ENCODE measurements at places on chromosomes 7 and 10.

DNA sequence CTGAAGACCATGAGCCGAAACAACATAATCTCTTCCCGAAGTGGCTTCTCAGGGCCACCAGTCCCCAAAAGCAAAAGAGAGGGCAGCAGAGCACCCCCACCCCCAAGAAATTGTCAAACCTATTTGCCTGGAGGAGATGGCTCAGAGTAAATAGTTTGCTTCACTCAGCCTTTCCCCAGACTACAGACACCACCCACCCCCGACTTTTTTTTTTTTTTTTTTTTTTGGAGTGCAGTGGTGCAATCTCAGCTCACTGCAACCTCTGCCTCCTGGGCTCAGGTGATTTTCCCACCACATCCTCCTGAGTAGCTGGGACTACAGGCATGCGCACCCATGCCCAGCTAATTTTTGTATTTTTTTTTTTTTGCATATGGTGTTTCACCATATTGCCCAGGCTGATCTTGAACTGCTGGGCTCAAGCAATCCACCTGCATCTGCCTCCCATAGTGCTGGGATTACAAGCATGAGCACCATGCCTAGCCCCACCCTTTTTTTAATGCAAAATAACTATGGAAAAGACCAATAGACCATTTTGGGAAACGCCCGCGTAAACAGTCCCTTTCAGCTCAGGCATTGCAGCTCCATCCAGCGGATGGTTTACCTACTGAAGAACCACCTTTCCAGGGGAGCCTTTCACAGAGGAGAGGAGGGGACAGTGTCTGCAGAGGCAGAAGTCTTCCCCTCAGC is 9.7 kb downstream of the ZMIZ1 start:
- DNase-seq: no peak

DNA sequence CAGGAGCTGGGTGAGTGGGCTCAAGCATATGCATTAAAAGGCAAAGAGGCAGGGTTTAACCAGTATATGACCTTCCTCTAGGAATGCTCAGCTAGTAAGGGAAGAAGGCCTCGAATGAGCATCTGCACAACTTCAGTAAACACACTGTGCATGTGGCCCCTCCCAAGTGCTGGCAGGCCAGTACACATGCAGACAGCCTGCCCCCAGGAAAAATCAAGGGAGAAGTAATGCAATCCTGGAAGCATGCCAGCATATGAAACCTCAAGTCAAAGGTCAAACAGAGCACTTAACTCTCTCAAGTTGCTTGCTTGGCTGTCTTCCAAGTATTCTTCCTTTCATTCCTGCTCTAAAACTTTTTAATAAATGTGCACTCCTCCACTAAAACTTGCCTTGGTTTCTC is 208.4 kb downstream of the ACTR3B start:
- no peak for DNase-seq

DNA sequence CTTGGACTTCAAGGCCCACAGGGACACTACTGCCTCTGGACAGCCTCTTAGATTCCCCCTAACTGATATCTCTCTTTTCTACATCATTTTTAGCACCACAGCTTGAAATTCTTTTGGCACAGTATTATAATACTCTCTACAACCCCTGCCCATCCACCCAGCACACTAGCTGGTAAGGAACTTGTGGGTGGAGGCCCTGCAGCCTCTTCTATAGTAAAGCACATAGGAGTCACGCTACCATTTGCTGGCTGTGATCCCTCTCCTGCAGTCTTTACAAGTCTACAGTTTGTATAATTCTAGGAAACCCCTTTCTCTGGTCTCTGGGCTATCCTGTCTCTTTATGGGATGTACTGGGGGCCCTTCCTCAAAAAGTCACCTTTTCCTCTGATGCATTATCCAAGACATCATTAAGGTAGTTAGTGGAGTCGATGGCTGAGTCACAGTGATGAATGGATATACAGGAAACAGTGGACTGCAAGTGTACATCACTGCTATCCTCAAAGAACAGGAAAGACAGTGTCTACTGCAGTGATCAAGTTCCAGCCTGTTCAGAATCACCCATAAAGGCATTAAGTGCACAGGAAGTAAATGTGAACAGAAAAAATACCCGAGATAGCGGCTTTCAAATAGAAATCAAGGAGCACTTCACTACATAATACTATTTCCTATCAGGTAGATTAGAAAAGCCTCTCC is 54.4 kb downstream of the STK17A start:
- no peak for DNase-seq

GRCh38 chr7:91135703-91136430 is 128.4 kb upstream of the FZD1 start:
- DNase-seq: no peak

DNA sequence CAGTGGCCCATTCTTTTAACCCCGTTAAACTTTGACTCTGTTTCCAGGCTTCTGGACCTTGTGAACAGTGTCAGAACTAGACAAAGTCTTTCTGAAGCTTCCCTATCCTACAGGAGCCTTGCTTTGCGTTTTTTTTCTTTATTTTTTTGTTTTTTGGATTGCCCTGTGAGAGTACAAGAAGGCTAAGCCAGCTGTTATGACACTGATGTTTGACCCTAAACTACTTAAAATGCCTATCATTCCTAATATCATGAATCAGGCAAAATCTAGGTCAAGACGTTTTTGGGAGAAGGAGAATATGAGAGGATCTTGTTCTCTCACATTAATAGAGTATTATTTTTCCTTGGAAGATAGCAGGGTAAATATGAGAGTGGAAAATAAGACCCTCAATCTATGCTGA is 79.8 kb downstream of the EPDR1 start:
- DNase-seq: no peak

DNA sequence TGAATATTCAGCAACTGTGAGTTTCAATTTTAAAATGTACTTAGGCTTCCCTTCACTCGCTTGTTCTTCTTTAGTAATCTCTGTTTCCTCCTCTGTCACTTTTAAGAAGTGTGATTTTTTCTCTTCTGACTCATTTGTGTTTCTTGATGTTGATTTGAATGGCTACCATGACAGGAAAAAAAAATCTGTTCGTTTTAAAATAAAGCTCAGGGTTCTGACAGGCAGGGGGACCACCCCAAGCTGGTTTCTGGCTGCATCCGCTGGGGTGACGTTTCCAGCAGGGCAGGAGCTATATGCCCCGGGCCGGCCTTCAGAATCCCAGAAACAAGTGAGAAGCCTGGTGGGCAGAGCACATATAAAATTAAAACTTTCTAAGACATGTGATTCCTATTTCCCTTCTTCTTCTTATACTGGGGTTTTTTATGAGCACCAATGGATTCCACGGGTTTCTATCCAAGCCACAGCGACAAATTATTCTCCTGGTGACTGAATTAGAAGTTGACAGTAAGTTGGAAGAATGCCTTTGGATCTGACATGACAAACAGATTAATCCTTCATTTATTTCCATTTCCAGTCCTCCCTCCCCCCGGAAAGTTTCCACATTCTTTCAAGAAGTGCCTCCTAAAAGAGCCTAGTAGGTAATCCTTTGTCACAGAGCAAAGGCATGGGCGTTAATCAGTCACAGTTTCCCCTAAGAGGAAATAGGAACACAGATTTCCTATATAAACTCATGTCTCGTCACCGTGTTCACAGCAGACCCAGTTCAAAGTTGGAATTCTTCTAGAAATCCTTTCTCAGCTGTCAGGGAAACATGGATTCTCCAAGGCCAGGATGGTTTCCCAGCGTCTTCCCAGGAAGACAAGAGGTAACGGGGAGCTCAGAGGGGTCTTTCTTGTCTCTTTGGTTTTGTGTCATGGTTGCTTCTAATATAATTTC is 79.9 kb downstream of the PTPRE start:
- no peak for DNase-seq

DNA sequence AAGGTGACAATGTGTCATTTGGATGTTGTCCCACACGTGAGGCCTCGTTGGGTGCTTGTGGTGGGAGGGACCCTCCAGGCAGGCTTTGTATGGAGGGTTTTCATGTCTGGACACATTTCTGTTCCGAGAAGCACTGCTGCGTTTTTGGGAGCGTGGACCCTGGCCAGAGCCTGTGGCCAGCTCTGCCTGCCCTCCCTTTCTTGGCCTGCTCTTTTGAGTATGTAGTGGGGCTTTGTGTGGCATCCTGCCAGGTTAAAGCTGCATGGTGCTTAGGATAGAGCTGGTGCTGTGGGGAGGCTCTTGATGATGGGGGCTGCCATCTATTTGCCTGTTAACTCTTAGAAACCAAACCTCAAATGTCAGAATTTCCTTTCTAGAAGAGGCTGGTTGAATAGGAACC is 45.7 kb downstream of the GLRX3 start:
- DNase-seq: no peak

DNA sequence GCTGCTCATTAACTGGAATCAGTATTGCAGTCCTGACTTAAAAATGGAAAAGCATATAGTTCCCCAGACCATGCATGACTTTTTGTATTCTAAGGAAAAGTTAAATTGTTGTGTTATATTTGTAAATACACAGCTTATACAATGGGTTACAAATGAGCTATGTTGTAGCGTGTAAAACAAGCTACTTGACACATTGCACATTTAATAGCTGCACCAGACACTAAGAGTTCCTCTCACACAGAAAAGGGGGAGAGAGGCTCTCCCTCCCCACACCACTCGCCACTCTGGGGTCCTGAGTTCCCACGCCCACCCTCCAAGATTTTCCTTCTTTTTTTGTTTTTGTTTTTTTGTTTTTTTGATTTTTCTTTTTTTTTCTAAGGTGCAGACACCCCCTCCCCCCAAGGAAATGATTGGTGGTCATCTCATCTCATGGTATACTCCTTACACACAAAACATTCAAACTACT is 6.3 kb downstream of the KLF6 start:
- no peak for DNase-seq

GRCh38 chr10:112442063-112442462 is 4.7 kb downstream of the ZDHHC6 start:
- DNase-seq: no peak

GRCh38 chr7:73343671-73344380 is 15.9 kb downstream of the FKBP6 start:
- DNase-seq: no peak

- no peak for DNase-seq
Measured at GRCh38 chr10:5910323-5911100, 20.5 kb downstream of the FBH1 start.

- DNase-seq: no peak
Measured at GRCh38 chr10:34437906-34438305, 377.2 kb downstream of the PARD3 start.

DNA sequence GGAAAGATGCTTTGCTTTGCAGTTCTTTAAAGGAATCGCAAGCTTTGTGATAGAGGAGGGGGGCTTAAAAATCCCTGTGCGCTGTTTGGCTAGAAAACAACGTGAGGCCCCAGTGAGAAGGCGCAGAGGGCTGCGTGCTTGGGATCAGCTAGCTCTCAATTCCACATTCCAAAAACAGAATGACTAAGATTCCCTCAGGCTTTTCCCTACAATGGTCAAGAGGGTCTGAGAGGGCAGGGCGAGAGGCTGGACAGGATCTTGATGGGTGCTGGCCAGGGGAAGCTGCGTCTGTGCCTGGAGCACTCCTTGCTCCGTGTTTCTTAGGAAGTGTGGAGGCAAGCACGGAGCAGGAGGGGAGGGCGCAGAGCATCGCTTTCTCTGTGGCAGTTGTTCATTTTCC is 72.1 kb upstream of the INHBA start:
- DNase-seq: no peak

DNA sequence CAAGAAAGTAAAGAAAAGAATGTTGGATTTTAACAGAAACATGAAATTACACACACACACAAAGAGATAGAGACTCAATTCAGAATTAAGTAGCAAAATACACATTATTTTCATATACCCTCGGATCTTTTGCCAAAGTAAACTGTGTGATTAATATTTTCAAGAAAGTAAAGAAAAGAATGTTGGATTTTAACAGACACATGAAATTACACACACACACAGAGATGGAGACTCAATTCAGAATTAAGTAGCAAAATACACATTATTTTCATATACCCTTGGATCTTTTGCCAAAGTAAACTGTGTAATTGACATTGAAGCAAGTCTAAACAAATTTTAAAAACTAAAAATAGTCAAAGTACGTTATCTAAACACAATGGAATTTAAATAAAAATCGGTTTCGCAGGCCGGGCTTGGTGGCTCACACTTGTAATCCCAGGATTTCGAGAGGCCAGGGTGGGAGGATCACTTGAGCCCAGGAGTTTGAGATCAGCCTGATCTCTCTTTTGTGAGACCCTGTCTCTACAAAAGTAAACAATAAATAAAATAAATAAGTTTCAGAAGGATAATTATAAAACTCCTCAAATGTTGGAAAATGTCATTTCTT is 337.3 kb upstream of the MAGI2 start:
- no peak for DNase-seq

- no peak for DNase-seq
Measured at GRCh38 chr7:112648781-112649180, 141.4 kb downstream of the TMEM168 start.

- no peak for DNase-seq
Measured at GRCh38 chr7:43803865-43804264, 45.4 kb downstream of the BLVRA start.

- DNase-seq: no peak
Measured at GRCh38 chr7:135160858-135161653, 9.5 kb downstream of the CYREN start.

DNA sequence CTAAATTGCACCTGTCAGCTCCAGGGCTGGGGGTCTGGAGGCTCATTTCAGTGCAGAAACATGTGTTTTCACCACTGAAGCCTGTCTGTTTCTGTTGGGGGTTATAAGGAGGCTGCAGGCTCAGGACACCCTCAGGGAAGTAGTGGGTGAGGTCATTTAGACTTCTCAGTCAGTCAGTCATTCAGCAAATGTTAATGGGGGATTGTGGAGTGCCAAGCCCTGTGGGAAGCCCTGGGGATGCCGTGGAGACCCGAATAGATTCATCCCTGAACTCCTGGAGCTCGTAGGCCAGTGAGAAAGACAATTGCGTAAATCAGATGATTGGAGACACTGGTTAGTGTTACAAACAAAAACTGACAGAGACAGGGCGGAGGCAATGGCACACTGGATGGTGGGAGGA is 19.2 kb downstream of the LHPP start:
- DNase-seq: no peak

DNA sequence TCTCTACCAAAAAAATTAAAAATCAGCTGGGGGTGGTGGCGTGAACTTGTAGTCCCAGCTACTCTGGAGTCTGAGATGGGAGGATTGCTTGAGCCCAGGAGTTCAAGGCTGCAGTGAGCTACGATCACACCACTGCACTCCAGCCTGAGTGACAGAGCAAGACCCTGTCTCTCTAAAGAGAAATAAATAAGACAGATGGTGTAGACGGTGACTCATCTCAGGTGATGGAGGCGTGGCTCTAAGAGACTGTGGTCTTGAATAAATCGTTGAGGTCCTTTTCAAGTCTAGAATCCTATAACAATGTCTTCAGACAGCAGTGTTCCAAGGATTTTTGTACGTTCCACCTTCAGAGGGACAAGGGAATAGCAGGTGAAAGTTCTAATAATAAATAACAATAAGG is 53.8 kb upstream of the PFKFB3 start:
- DNase-seq: no peak

DNA sequence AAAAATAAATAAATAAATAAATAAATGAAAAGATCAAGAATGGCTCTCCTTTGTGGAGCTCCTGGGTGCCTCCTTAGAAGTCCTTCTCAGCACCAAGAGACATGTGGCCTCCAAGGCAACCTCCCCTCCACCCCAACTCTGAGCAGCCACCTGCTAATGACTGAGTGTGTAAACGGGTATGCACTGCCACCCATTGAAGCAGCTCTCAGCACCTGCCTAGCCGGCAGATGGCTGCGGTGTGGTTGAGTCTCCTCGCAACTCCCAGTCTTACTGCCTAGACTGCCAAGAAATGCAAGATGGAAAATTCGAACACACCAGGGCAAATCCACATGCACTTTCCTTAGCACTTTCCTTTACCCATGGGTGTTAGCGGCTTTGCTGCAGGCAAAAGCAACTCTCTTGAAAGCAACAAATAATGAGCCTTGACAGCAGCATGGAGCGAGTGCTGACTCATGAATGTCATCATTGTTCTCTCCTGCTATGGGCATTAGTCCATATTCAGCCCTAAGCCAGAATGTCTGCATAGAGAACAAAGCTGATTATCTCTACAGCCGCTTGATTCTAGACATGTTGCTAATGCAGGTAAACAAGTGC is 913.9 kb upstream of the AUTS2 start:
- no peak for DNase-seq
